ENCODE measurements at places on chromosomes 3 and 15.

- no peak for DNase-seq
These were observed 10.1 kb downstream of the USP3 start for GRCh38 chr15:63514531-63514943.

DNA sequence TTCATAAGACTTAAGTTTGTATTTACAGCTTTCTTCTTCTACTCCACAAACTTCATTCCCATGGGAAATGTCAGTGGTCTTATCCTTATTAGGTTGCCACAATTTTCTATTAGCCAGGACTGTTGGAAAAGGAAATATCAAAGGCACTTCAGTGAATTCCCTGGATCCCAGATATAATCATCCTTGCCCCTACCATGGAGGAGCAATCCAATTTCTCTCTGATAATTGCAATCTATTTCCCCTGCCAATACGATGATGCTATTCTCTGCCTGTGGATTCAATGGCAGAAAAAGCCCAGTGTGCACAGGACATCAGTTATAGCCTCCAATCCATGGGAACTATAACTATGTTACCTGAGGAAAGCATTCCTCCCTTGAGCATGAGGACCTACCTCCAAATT lies 536.4 kb upstream of the UBE2E2 start:
- DNase-seq, result no peak

DNA sequence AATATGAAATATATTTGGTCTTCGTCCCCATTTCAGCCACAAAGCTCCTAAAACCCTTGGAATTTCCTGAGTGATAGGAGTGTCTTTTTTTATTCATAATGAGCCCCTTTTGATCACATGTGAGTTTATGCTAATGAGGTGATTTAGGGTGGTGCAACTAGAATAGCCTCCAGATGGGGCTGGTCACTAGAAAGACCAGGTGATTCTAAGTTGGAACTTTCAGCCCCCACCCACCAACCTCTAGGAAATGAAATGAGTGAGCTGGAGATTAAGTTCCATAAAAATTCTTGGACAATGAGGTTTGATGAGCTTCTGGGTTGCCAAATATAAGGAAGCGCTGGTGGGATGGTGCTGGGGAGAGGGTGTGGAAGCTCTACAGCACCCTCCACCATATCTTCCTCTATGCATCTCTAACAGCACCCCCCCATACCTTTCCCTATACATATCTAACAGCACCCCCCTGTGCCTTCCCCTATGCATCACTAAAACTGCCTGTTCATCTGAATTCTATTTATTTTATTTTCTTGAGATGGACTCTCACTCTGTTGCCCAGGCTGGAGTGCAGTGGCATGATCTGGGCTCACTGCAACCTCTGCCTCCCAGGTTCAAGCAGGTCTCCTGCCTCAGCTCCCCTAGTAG lies 2.1 kb upstream of the SMCO1 start:
- no peak for DNase-seq

GRCh38 chr3:76490064-76490463 lies 549.8 kb upstream of the ROBO2 start:
- no peak for DNase-seq

DNA sequence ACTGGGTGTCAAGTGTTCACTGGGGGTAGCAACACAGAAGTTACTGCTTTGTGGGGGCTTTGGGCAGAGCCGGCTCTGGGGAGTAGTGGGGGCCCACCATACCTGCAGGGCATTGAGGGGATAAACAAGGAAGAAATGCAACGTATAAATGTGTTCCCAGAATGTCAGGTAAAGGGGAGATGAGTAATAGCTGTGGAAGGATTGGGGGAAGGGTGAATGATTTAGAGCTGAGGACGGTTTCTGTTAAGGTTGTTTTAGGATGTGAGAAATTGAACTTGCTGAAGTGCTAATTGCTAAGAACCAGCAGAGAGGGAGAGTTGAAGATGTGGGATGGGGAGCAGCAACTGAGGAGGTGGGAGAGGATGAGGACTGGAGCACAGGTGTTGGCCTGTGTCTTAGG lies 10.7 kb downstream of the SCG5 start:
- no peak for DNase-seq
